ENCODE measurements at places on chromosomes 12 and 14.

DNA sequence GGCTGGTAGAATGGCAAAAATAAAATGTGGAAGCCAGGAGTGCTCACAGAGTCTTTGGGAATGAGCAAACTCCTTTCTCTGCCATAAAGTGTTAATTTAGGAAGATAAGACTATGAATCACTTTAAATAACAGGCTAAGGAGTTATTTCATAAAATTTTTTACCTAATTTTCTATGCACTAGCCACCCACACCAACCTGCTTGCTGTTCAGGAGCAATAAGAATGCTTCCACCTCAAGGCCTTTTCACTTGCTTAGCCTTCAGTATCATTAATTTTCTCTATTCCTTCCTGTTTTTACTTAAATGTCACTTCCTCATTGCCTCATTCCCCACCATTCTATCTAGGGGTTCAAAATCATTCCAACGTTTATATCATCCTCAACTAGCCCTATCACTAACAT lies 326.8 kb downstream of the CCER1 start:
- H3K27ac ChIP-seq = no peak overlapping the region
- H3K4me3 ChIP-seq = no peak overlapping the region
- no peak for DNase-seq
- H3K4me1 ChIP-seq = peaks cover 16% of the 10 kb centered on the region
- no peaks in the 10 kb centered on the region for H3K27me3 ChIP-seq

DNA sequence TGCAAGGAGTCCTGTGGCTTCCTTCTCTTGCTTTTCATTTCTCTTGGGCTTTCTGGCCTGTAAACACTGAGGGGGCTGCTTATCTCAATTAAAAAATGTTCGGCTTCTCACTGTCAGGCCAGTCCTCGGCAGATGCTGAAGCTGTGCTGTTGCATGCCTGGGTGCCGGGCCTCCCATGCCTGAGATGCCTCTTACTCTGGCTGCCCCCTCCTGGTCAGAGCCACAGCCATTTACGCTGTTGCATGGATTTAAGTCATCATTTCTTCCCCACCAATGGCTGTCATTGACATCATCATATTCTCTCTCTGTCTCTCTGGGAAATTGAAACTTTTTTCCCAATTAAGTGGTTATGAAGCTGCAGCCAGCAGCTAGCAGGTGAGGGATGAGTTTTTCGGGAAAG lies 53.7 kb downstream of the FOXN4 start:
- H3K27me3 ChIP-seq = no peaks in the 10 kb centered on the region
- H3K27ac ChIP-seq = no peak overlapping the region
- no peak overlapping the region for H3K4me3 ChIP-seq
- no peak for DNase-seq
- peaks cover 18% of the 10 kb centered on the region for H3K36me3 ChIP-seq

- no peak for DNase-seq
- H3K4me3 ChIP-seq = no peak overlapping the region
- H3K36me3 ChIP-seq = no peaks in the 10 kb centered on the region
- H3K27me3 ChIP-seq = no peaks in the 10 kb centered on the region
Observed at GRCh38 chr14:40123816-40124215, 691.6 kb upstream of the FBXO33 start.

DNA sequence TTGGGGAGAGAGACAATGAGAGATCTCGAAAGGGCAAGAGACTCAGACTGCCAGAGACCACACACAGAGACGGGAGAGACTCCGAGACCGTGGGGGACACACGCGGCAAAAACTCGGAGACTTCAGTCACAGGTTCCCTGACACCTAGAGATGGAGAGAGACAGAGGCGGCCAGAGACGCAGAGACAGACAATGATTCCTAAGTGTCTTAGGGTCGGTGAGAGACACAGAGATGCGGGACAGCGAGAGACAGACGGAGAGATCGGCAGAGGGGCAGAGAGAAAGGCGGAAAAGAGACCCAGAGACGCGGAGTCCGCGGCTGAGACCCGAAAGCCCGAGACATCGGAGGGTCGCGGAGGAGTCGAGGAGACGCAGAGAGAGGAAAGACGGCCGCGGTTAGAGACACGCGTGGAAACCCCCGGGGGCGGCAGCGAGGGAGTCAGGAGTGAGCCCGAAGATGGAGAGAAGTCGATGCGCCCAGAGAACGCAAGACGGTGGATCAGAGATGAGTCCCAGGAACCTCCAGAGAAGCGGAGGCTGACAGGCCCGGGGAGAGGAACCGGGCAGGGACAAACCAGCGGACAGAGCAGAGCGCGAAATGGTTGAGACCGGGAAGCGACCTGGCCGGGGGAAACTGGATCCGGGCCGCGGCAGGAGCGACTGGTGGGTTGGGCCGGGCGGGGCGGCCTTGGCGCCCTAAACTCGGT lies 7.8 kb downstream of the LHX5 start:
- peaks cover 94% of the 10 kb centered on the region for H3K27me3 ChIP-seq
- H3K4me3 ChIP-seq = peak overlapping the region; percentile 7
- no peak for DNase-seq
- H3K4me1 ChIP-seq = peaks cover 27% of the 10 kb centered on the region
- H3K36me3 ChIP-seq = no peaks in the 10 kb centered on the region
- H3K27ac ChIP-seq = no peak overlapping the region

DNA sequence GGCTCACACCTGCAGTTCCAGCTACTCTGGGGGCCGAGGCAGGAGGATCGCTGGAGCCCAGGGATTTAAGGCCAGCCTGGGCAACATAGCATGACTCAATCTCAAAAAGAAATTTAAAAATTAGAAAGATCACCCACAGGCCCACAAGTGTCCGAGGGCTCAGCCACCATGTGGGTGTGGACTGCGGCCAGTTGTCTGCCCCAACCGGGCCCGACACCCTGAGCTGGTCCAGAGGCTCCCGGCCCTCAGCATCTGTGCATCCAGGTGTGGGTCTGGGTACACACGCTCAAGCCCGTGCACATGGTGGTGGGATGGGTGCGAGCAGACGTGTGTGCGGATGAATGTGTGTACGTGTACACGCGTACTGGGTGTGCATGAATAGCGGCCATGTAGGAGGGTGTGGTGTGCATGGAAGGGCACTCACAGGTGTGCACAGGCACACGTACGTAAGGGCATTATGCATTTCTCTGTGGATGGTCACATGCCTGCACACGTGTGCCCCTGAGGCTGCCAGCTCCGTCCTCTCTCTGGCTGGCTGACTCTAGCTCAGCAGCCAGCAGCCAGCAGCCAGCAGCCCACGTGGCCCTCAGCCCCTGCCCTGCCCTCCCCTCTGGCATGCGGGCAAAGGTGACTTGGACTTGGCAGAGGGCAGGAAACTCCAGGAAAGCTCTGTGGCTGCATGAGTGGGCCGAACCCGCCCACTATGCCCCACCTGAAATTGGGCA lies 23.3 kb upstream of the NUDT14 start:
- H3K27me3 ChIP-seq = peaks cover 2% of the 10 kb centered on the region
- H3K4me3 ChIP-seq = no peak overlapping the region
- no peaks in the 10 kb centered on the region for H3K36me3 ChIP-seq
- DNase-seq = no peak

- no peak overlapping the region for H3K27ac ChIP-seq
- no peak overlapping the region for H3K4me3 ChIP-seq
- no peak for DNase-seq
- peaks cover 3% of the 10 kb centered on the region for H3K4me1 ChIP-seq
- H3K36me3 ChIP-seq = no peaks in the 10 kb centered on the region
- no peaks in the 10 kb centered on the region for H3K27me3 ChIP-seq
Observed at GRCh38 chr14:53167602-53168328, 14.6 kb upstream of the DDHD1 start.

- no peak overlapping the region for H3K4me3 ChIP-seq
- H3K27ac ChIP-seq = no peak overlapping the region
- no peaks in the 10 kb centered on the region for H3K27me3 ChIP-seq
- H3K36me3 ChIP-seq = peaks cover 14% of the 10 kb centered on the region
- DNase-seq = no peak
Observed at GRCh38 chr14:73660511-73660910, 15.7 kb downstream of the DNAL1 start.

- no peak overlapping the region for H3K27ac ChIP-seq
- no peaks in the 10 kb centered on the region for H3K27me3 ChIP-seq
- no peaks in the 10 kb centered on the region for H3K36me3 ChIP-seq
- no peak overlapping the region for H3K4me3 ChIP-seq
- no peak for DNase-seq
Observed at GRCh38 chr14:51597261-51598001, 54.3 kb upstream of the FRMD6 start.

- no peak overlapping the region for H3K4me3 ChIP-seq
- H3K4me1 ChIP-seq = no peaks in the 10 kb centered on the region
- no peaks in the 10 kb centered on the region for H3K27me3 ChIP-seq
- no peak for DNase-seq
- peaks cover 14% of the 10 kb centered on the region for H3K36me3 ChIP-seq
Observed at GRCh38 chr14:52596320-52596719, 43.7 kb downstream of the GPR137C start.

DNA sequence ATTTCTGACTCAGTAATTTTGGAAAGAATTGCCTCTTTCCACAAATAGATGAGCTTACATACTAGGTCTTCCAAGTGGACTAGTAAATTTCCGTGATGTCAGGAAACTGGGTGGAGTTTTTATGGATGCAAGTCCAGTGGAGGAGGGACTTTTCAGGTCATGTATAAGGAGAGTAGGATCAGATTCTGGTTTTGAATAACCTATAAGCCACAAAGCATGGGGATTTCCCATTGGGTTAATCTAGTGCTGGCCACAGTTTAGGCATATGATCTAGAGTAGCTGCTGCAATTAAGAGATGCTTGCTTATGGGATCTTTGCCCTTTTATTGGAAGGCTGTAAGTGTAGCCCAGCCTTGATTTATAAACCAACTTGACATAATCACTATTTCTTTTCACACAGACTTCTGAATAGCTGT lies 33.8 kb downstream of the STK38L start:
- no peak overlapping the region for H3K27ac ChIP-seq
- DNase-seq = no peak
- no peak overlapping the region for H3K4me3 ChIP-seq
- no peaks in the 10 kb centered on the region for H3K27me3 ChIP-seq

- peak overlapping the region; percentile 59 for H3K27ac ChIP-seq
- peaks cover 29% of the 10 kb centered on the region for H3K4me1 ChIP-seq
- no peak for DNase-seq
- H3K36me3 ChIP-seq = peaks cover under 1% of the 10 kb centered on the region
- H3K27me3 ChIP-seq = no peaks in the 10 kb centered on the region
Observed at GRCh38 chr12:14833952-14834351, 9.4 kb downstream of the ART4 start.

- no peak overlapping the region for H3K27ac ChIP-seq
- H3K27me3 ChIP-seq = no peaks in the 10 kb centered on the region
- no peaks in the 10 kb centered on the region for H3K36me3 ChIP-seq
- DNase-seq = no peak
- no peak overlapping the region for H3K4me3 ChIP-seq
- peaks cover 6% of the 10 kb centered on the region for H3K4me1 ChIP-seq
Observed at GRCh38 chr12:1117371-1117770, 126.3 kb downstream of the ERC1 start.

DNA sequence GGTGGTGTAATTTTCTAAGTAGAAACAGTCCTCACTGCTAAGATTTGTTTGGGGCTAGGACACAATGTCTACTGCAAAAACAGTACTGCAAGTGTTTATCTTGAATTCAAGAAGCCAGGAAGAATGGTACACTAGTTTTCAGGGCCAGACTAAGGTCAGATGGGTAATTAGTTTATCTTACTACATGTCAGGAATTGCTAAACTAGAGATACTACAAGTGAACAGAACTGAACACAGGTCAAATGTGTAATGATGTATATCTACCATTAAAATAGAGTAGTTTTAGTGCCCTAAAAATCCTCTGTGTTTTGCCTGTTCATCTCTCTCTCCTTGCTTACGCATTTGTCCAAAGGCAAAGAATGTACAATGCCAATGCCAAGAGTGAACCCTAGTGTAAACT lies 2.3 kb upstream of the RPL41 start:
- H3K27ac ChIP-seq = peak overlapping the region; percentile 32
- H3K4me3 ChIP-seq = peak overlapping the region; percentile 7
- H3K27me3 ChIP-seq = no peaks in the 10 kb centered on the region
- peaks cover 32% of the 10 kb centered on the region for H3K36me3 ChIP-seq
- H3K4me1 ChIP-seq = peaks cover 16% of the 10 kb centered on the region
- DNase-seq = no peak

- peaks cover 58% of the 10 kb centered on the region for H3K27me3 ChIP-seq
- H3K27ac ChIP-seq = no peak overlapping the region
- DNase-seq = peak; percentile 79
- H3K4me1 ChIP-seq = peaks cover 3% of the 10 kb centered on the region
- no peak overlapping the region for H3K4me3 ChIP-seq
- no peaks in the 10 kb centered on the region for H3K36me3 ChIP-seq
Observed at GRCh38 chr12:109736552-109737108, 23.0 kb downstream of the FAM222A start.

DNA sequence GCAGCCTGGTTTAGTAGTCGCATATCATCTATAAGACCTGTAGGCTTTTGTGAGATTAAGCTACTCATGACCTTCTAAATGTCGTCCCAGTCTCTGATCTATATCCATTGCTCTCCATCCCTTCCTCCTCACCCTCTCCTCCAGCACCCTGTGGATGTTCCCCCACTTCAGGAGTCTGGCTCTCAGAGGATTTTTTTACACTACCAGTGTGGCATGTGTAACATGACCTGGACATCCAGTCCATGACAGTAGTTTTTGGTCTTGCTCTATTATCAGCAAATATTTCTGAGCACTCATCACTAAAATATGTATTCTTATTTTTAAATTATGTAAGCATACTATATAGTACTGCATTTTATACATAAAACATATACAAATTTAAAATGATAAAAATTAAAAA lies 142.1 kb downstream of the DYRK2 start:
- peaks cover 2% of the 10 kb centered on the region for H3K4me1 ChIP-seq
- no peaks in the 10 kb centered on the region for H3K27me3 ChIP-seq
- H3K4me3 ChIP-seq = no peak overlapping the region

GRCh38 chr14:95471476-95471875 lies 45.0 kb downstream of the SYNE3 start:
- peaks cover 3% of the 10 kb centered on the region for H3K4me1 ChIP-seq
- no peaks in the 10 kb centered on the region for H3K36me3 ChIP-seq
- peaks cover 6% of the 10 kb centered on the region for H3K27me3 ChIP-seq
- H3K4me3 ChIP-seq = no peak overlapping the region

DNA sequence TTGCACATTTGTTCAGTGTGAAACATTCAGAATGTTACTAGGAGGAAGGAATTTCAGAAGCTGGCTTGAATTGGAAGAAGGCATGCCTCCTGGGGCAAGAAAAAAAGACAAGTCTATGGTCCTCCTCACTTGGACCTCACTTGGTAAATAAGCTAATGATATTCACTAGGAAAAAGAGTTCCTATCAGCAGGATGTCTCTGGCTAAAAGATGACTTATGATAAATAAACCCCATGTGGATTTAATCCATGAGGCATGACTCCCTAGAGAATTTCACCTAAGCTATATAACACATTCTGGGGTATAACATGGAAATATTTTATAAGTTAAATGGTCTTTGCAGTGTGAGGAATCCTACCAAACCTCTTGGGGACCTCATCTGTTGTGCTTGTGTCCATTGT lies 199.9 kb downstream of the LRIG3 start:
- H3K27me3 ChIP-seq = peaks cover 4% of the 10 kb centered on the region
- no peak for DNase-seq
- no peaks in the 10 kb centered on the region for H3K36me3 ChIP-seq
- H3K4me3 ChIP-seq = no peak overlapping the region
- no peak overlapping the region for H3K27ac ChIP-seq

DNA sequence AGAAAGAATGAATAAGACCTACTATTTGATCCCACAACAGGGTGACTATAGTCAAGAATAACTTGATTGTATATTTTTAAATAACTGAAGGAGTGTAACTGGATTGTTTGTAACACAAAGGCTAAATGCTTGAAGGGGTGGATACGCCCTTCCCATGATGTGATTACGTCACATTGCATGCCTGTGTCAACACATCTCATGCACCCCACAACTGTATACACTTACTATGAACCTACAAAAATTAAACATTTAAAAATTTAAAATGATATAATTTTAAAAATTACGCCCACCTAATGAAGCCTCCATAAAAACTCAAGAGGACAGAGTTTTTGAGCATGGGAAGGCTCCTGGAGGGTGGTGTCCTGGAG lies 94.5 kb downstream of the SCARB1 start:
- no peak overlapping the region for H3K27ac ChIP-seq
- no peak for DNase-seq
- peaks cover 25% of the 10 kb centered on the region for H3K4me1 ChIP-seq
- H3K36me3 ChIP-seq = no peaks in the 10 kb centered on the region

Data from mesothelial cell of epicardium (in vitro differentiated cells).